ENCODE measurements at places on chromosomes 12 and 14. TPM values are rescaled to one million over a fixed set of nuclear protein-coding genes. Genes with fewer than 3 reads are reported as not detected.
A peak's percentile ranks its signal among the peaks of the same experiment; 100 is the strongest.

GYS2 gene
- total RNA-seq: not detected

PITPNM2 gene
- total RNA-seq: 19.4 TPM

CLEC2A gene
- not detected for total RNA-seq

TIGAR gene
- total RNA-seq: 9.1 TPM

RNF41 gene
- total RNA-seq: 44.9 TPM

SLC35E3 gene
- total RNA-seq: 9.6 TPM

TAS2R7 gene
- not detected for total RNA-seq

LHX5 gene
- total RNA-seq: not detected

DNA sequence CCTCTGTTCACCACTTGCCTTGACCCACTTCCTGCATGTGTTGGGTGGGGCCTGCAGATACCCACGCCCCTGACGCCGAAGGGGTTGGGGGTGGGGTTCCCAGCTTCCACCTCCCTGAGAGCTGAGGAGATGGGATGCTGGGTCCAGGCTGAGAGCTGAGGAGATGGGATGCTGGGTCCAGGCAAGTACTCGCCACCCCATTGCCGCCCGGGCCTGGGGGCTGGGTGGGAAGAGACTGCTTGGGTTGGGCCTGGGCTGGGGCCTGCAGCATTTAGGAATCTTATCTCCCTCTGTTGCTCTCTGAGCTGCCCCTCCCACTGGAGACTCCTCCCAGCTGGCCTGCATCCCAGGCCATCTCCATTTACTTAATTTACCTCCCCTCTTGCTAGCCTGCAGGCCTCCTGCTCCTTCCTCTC lies 17.4 kb downstream of the TEAD4 start:
- DNase-seq: no peak

DNA sequence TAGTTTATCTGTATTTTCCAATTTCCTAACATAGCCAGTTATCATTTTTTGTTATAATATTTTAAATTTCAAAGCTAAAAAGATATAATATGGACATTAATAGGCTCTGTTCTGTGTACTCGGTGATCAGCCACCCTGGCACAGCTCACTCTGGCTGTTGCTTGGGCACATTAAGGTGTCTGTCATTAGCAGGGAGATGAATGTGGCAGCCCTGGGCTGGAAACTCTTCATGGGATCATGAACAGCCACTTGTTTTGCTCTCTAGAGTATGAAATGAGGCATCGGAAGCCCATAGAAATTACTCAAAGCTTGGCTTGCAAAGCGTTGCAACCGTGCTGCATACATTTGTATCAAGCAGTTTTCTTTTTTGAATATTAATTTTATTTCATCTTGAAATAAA lies 233.2 kb downstream of the DACT1 start:
- no peak for DNase-seq

- DNase-seq: no peak
Observed at GRCh38 chr14:85402569-85403162, 127.3 kb upstream of the FLRT2 start.

- no peak for DNase-seq
Observed at GRCh38 chr12:125159702-125160101, 94.5 kb downstream of the AACS start.

- DNase-seq: no peak
Observed at GRCh38 chr14:38135106-38135867, 72.4 kb upstream of the SSTR1 start.

- peak; percentile 66 for DNase-seq
Observed at GRCh38 chr14:66443785-66444184, 42.4 kb upstream of the CCDC196 start.

DNA sequence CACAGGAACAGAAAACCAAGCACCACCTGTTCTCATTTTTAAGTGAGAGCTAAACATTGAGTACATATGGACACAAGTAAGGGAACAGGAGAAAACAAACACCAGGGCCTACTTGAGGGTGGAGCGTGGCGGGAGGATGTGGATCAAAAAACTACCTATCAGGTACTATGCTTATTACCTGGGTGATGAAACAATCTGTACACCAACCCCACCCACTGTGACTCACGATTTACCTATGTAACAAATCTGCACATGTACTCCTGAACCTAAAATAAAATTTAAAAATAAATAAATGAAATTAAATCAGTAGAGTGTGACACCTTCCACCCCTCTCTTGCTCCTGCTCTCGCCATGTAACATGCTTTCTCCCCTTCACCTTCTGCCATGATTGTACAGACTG lies 615.5 kb downstream of the RPL10L start:
- DNase-seq: no peak

DNA sequence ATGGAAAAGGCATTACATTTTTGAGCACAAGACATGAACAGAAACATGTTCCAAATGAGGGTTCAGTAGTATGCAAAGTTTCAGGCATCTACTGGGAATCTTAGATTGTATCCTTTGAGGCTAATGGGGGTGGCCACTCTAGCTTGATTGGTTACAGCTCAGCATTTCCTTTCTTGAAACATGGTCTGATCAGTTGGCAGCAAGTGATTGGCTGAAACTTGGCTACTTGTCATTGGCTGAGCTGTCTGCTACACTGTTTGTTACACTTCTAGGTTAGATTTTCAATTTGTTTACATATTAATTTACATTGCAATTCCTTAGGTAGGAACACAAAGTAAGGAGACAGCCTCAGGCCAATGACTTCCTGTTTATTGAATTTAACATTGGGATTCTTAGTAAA lies 918.0 kb upstream of the SEL1L start:
- DNase-seq: no peak

DNA sequence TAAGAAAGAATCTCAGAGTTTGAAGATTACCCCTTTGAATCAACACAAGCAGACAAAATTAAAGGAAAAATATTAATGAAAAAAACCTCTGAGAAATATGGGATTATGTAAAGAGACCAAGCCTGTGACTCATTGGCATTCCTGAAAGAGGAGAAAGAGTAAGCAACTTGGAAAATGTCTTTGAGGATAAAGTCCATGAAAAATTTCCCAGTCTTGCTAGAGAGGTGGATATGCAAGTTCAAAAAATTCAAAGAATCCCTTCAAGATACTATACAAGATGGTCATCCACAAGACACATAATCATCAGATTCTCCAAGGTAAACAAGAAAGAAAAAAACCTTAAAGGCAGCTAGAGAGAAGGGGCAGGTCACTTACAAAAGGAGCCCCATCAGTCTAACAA lies 13.3 kb downstream of the SLCO1B1 start:
- DNase-seq: no peak

DNA sequence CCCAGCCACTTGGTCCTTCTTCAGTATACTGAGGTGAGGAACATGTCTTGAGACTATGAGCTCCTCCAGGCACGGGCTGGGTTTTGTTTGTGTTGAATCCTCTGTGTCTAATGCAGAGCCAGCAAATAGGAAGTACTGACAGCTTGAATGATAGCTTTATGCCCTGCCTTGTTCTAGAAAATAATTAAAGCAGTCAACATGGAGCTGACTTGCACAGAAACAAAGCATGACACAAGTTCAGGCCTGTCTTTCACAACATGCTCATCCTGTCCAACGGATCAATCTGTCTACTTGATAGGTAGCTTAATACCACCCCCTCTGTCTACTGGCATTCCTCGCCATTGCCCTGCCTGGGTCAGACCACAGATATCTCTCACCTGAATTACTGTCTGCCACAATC lies 140.9 kb downstream of the ESRRB start:
- no peak for DNase-seq

DNA sequence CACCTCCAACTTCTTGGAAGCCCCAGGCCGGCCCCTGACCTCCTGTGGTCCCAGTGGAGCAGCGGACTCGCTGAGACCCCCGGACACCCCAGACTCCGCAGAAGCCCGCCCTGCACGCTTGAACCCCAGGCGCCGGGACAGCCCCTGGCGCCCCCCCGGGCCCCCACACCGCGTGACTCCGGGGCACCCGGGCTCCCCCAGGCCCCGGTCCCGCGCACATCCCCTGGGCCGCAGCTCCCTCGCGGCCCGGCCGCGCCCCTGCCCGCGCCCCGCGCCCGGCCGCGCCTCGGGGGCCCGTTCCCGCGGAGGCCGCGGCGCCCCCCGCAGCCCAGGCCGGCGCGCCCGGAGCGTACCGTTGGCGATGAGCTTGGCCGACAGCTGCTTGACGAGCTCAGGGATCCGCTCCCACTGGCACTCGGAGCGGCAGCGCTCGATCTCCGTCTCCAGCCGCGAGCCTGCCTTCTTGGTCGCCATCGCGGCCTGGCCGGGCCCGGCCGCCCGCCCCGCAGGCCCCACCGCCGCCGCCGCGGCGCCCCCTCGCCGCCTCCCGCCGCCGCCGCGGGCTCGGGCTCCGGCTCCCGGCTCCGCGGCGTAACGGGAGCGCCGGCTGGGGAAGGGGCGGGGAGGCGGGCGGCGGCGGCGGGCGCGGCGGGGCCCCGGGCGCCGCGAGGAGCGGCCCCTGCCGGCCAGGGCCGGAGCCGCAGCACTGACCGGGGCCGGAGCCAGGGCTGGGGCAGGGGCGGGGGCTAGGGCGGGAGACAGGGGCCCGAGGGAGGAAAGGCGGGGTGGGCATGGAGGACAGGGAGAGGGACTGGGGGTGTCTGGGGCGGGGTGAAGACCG lies at the start of gene TTC7B:
Gene TTC7B, minus strand, starts transcription at position 609 of the 841 bp plus-strand sequence. Its CDS starts 135 bp downstream, at position 474.
- DNase-seq: peak; percentile 83
